ENCODE measurements at places on chromosomes 16 and 17. TPM values are rescaled to one million over a fixed set of nuclear protein-coding genes. Genes with fewer than 3 reads are reported as not detected.

GRCh38 chr16:8760021-8760420, 37.4 kb downstream of the TMEM186 start:
- no peak for DNase-seq

GRCh38 chr16:19972111-19972510, 87.5 kb upstream of the GPRC5B start:
- DNase-seq = no peak

GRCh38 chr16:15658556-15658955, 8.5 kb downstream of the NDE1 start:
- DNase-seq = no peak

DNA sequence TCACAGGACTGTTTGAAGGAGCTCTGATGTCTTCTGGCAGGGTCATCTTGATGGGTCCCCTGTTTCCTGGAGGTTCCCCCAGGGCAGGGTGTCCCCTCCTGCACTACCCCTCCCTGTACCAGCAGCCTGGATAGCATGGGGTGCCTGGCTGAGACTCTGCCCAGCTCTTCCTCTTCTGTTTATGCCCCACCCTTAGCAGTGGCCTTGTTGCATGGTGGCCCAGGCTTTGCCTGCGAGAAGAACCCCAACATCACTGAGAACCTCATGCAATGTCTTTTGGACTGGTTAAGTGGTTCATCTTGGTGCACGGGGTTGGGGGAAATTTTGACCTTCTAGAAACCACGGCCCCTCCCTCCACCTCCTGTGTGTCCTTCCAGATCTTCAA, 121.8 kb downstream of the IRX3 start:
- no peak for DNase-seq

- DNase-seq = no peak
These were observed 183.6 kb upstream of the CDH11 start for GRCh38 chr16:65305266-65305959.

GRCh38 chr16:1293921-1294656, 15.3 kb upstream of the UBE2I start:
- no peak for DNase-seq

SAMD14 gene
- total RNA-seq = 11.5 TPM

DNA sequence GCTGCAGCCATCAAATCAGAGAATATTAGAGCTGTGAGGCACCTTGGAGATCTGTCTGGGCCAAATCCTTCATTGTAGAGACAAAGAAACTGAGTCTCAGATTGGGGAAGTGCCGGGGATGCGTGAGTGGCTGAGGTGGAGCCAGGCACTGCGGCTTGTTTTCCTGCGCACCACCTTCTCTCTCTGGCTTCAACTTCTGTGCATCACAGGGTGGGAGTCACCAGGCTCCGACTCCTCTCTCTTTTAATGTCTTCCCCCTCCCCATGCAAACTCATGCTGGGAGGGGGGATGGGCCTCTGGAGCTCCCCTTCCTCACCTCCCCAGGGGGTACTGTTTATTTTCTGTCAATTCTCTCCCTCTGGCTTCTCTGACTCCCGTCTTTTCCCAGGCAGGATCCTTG, 8.7 kb upstream of the ETV4 start:
- DNase-seq = no peak

- no peak for DNase-seq
These were observed 374.4 kb downstream of the SNX29 start for GRCh38 chr16:12350945-12351344.

DNA sequence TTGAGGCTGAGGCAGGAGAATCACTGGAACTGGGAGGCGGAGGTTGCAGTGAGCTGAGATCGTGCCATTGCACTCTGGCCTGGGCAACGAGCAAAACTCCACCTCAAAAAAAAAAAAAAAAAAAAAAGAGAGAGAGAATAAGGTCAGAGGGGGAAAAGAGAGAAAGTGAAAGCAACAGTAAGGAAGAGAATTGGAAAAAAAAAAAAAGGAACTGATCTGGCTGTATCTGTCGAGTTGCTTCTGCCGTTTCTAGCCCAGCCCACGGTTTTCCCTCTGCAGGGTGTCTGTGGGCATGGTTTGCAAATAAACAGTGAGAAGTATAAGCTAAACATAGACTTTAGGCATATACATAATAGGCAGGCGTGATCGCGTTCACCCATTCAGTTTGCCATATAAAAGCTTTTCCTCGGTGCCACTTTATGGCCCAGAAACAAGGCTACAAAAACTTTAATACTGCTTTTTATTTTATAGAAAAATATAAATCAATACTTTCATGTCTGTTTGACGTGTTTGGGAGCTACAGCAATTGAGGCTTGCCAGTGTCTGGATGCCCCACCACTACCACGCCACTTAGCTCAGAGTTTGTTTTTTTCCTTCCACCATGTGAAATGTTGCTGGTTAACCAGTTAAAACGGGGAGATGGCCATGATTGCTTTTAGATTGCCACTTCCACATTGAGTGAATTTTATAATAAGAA, 436.7 kb downstream of the MAF start:
- DNase-seq = no peak

GRCh38 chr16:1793578-1794220, at the start of gene IGFALS:
Gene IGFALS, minus strand, starts transcription at chr16:1793705. Its CDS starts 53 bp downstream, at chr16:1793652.
- DNase-seq = no peak

GRCh38 chr16:1741553-1742165, 29.7 kb downstream of the NME3 start:
- no peak for DNase-seq

STX1B gene
- 0.68 TPM for total RNA-seq

MYH2 gene
- 0.28 TPM for total RNA-seq

- DNase-seq = no peak
These were observed 124.2 kb downstream of the CDK5R1 start for GRCh38 chr17:32610943-32611342.

DNA sequence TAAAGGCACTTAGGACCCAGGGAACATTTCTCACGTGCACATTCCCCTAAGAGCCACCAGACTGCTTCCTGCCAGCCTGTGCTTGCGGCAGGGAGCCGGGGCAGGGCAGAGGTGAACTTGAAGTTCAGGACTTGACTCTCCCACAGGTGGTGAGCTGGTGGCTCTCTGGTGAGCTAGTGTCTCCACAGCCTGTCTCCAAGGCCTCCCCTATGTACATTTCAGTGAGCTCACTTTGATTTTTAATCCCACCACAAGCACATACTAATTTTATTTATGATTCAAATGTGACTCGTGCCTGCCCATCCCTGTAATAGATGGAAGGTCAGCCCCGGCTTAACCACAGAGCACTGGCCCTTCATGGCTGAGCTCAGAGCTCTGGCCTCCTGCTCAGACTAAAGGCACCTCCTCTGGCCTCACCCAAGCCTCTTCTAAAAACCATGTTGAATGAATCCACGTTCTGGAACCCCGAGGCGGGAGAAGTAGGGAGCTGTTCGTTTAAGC, 9.2 kb downstream of the SNN start:
- DNase-seq = no peak

GRCh38 chr17:50554201-50554600, 6.3 kb upstream of the CACNA1G start:
- DNase-seq = no peak

KRTAP3-2 gene
- total RNA-seq = not detected

DNA sequence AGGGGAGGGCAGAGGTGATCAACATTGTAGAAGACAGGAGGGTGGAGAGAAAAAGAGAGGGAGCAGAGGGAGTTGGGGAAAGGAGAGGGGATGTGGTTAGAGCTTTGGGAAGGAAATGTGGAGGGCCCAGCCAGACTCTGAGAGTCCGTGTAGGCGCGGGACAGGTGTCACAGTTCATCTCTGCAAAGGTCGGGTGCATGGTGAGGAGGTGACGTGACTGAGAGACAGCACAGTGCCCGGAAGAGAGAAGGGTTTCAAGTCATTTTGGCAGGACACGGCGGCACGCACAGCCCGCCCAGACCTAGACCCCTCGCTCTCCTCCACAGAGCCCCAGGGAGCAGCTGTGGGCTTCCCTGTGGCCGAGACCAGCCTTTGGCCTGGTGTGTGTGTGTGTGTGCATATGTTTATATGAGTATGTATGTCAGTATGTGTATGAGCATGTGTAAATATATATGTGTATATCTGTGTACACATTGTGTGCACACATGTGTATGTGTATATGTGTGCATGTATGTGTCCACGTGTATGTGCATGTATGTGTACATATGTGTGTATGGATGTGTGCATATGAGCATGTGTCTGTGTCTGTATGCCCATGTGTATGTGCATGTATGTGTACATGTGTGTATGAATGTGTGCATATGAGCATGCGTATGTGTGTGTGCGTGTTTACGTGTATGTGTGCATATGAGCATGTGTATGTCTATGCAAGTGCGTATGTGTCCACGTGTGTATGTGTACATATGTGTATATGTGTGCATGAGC, 104.6 kb downstream of the SEC14L1 start:
- no peak for DNase-seq

DNA sequence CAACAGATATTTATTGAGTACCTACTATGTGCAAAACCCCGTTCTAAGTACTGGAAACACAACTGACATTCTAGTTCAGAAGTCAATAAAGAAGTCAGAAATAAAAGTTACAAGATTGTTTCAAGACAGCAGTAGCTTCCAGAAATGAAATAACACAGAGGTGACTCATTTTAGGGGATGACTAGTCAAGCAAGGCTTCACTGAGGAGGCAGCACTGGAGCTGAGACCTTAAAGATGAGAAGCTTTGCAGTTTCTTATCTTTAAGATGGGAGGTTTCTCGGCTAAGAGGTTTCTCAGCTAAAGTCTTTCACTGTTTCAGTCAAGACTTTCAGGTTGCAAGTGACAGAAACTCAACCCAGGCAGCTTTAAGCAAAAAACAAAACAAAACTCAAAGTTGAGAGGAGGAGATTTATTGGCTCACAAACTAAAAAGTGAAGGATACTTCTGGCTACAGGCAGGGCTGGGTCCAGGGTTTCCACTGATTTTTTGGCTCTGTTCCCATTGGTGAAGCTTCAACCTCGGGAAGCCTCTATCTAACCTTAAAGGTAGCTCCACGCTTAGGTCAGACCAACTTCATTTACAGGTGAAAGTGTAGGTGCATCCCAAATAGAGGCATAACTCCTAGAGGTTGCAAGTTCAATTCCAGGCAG, 7.4 kb upstream of the MMP2 start:
- no peak for DNase-seq

GRCh38 chr17:72838581-72838980, 253.9 kb downstream of the SLC39A11 start:
- DNase-seq = no peak

DNA sequence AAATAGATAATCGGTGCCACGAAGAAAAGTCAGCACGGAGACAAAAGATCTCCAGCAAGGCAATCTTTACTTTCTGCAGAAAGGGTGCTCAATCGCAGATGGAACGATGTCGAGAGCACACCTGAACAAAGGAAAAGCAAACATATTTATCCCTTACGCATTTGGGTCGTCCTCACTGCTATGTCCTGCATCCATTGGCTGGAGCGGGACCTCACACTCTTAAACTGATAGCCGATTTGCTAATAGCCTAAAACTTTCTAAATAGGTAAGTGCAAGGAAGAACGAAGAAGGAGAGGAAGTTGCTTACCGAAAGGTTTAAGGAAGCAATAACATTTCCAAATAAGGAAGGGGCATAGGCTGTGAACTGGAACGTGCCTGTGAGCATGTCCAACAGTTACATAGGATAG, 1.2 kb upstream of the AKAP10 start:
- no peak for DNase-seq

DNA sequence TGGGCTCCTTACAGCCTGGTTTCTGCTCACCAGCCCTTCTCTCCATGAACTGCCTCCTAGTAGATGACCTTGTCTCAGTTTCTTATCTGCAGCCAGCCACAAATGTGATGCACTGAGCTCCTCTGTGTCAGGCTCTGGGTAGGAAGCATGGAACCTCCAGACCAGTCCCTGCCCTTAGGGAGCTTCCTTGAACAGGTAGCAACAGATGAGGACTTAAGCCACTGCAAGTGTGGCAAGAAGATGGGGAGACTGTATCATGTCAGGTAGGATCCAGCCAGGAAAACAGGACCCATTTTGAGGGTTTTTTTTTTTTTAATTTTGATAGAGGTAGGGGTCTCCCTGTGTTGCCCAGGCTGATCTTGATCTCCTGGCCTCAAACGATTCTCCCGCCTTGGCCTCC, 5.3 kb upstream of the MAP3K14 start:
- DNase-seq = no peak

DNA sequence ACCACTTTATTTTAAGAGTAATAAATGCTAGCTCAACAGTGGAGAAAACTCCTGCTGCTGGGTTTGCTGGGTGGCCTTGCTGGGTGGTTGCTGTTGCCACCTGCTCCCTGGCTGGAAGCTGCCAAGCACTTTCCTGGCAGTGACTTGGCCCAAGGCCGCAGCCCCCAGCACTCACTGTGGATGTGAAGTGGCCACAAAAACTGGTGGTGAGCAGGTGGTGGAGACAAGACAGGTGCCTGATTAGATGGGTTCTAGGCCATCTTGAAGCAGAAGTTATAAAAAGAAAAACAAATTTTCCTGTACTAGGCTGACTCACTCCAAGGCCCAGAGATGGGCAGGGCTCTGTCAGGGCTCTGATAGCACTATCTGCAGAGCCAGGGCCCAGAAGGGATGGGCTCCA, 224.7 kb upstream of the NLRP1 start:
- no peak for DNase-seq

CACNG4 gene
- total RNA-seq = not detected

- DNase-seq = no peak
These were observed 19.9 kb downstream of the TLE7 start for GRCh38 chr16:71421911-71422310.

All from thoracic aorta (tissue), 2 donors.